Ecto neural progenitor cell (in vitro differentiated cells): ENCODE measurements at places on chromosomes 1 and 21.
A peak's percentile ranks its signal among the peaks of the same experiment; 100 is the strongest.

DNA sequence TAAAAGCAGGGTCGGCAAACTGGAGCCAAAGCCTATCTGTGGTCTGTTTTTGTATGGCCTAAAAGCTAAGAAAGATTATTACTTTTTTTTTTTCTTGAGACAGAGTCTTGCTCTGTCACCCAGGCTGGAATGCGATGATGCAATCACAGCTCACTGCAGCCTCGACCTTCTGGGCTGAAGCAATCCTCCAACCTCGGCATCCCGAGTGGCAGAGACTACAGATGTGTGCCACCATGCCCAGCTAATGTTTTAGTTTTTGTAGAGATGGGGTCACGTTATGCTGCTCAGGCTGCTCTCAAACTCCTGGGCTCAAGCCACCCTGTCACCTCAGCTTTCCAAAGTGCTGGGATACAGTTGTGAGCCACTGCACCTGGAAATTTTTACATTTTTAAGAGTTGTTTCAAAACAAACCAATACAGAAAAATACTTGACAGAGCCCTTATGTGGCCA, 6.5 kb upstream of the GLRX2 start:
- no peak for DNase-seq

DNA sequence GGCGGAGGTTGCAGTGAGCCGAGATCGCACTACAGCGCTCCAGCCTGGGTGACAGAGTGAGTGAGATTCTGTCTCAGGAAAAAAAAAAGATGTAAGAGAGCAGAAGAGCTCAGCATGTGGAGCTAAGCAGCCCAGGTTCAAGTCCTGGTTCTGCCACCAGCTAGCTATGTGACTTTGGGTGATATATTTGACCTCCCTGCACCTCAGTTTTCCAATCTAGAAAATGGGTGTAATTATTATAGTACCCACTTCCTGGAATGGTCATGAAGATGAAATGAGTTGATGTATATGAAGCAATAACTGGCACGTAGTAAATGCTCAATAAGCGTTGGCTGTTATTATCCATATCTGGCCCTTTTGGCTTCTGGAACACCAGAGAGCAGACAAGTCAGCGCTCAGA, 38.2 kb downstream of the CAMK2N1 start:
- DNase-seq = no peak

- DNase-seq = no peak
Observed at GRCh38 chr1:198681252-198681651, 42.4 kb downstream of the PTPRC start.

GRCh38 chr1:217393896-217394295, 237.0 kb downstream of the GPATCH2 start:
- DNase-seq = no peak

DNA sequence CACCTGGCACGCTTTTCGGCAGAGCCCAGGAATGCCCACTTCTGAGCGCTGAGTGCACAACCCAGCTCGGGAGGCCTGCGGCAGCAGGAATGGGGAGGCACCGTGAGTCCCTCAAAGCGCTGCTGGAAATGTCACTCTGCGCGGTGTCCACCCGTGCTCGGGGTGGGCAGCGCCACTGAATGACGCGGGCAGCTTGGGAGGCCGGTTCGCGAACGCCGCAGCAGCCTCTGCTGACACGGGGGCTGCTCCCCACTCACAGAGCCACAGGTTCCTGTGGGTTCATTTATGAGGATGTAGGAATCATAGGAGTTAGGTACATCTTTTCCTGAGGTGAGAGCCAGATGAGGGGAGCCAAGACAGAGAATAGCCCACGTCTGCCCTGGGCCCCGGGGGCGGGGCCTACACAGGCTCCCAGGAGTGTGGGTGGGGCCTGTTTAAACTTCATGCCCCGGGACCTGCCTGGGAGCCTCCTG, 146.7 kb upstream of the COL6A1 start:
- DNase-seq = no peak

GRCh38 chr1:175124861-175125260, 57.2 kb downstream of the TNN start:
- no peak for DNase-seq

DNA sequence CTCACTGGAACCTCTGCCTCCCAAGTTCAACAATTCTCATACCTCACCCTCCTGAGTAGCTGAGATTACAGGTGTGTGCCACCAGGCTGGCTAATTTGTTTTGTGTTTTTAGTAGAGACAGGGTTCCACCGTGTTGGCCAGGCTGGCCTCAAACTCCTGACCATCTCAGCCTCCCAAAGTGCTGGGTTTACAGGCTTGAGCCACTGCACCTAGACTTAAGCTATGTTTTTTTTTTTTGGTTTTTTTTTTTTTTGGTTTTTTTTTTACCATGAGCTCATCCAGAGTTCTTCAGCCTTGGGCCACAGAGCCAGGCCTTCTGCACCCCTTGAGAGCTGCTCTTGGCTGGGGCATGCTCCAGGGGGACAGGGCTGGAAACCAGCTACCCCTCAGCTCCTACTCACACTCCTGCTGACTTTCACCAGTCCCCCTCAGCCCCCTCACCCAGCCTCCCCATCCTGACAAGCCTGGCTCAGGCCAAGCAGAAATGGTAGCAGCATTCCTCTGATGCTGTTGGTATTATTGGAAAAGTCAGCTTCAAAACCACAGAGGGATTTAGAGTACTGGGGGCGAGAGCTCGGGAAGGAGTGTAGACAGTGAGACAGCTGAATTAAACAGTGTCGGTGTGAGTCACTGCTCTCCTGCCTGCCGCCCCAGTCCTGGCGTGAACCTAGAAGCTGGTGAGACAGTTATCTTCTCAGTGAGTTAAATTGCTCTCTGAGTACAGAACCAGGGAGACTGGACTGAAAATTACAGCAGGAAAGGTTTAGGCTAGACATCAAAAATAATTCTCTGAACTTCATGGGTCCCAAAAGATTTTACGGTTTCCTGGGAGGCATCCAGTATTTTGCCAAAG, 63.7 kb downstream of the NAV1 start:
- DNase-seq = no peak

GRCh38 chr1:159941591-159942560, 3.5 kb downstream of the IGSF9 start:
- DNase-seq = no peak

GRCh38 chr1:246667773-246668172, 56.4 kb upstream of the SCCPDH start:
- DNase-seq = no peak

- no peak for DNase-seq
Observed at GRCh38 chr1:65179148-65179547, 31.1 kb downstream of the AK4 start.

DNA sequence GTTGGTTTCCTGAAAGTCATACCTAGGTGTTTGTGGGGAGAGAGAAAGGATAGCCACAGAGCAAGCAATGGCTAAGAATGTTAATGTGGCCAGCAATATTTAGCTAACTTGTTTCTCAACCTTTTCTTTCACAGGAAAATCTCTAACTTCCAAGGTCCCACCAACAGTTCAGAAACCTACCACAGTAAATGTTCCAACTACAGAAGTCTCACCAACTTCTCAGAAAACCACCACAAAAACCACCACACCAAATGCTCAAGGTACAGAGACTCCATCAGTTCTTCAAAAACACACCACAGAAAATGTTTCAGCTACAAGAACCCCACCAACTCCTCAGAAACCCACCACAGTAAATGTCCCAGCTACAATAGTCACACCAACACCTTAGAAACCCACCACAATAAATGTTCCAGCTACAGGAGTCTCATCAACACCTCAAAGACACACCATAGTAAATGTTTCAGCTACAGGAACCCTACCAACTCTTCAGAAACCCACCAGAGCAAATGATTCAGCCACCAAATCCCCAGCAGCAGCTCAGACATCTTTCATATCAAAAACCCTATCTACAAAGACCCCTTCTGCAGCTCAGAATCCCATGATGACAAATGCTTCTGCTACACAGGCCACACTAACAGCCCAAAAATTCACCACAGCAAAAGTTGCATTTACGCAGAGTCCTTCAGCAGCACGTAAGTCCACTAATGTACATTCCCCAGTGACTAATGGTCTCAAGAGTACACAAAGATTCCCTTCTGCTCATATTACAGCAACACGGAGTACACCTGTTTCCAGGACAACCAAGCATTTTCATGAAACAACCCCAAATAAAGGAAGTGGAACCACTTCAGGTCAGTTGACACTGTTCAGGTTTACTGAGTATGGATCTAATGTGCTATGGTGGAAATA, 15.3 kb downstream of the CD55 start:
- no peak for DNase-seq

GRCh38 chr1:108816049-108816893, 40.6 kb downstream of the AKNAD1 start:
- peak; percentile 73 for DNase-seq

GRCh38 chr21:35059742-35060141, 10.6 kb upstream of the RUNX1 start:
- no peak for DNase-seq

GRCh38 chr1:93447481-93448291, at the start of gene FNBP1L:
Gene FNBP1L (plus strand): TSS chr1:93448118. CDS start chr1:93448282, 164 bp downstream.
- DNase-seq = peak; percentile 94

- no peak for DNase-seq
Observed at GRCh38 chr21:14271053-14271452, 55.1 kb downstream of the RBM11 start.

DNA sequence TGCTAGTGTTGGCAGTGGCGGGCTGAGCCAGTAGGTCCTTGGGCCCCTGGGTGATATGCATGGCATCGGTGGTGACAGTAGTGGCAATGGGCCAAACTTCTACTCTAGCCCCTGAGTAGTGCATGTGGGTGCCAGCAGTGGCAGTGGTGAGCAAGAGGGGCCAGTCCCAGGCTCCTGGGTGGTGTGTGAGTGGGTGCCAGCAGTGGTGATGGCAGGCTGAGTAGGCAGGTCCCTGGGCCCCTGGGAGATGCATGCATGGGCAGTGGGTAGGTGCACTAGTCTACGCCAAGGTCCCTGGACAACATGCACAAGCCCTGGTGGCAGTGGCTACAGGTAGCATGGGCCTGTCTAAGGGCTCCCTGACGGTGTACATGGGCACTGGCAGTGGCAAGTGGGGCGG, 24.6 kb upstream of the TTC22 start:
- no peak for DNase-seq

GRCh38 chr1:231592809-231593208, 33.8 kb upstream of the DISC1 start:
- DNase-seq = no peak

DNA sequence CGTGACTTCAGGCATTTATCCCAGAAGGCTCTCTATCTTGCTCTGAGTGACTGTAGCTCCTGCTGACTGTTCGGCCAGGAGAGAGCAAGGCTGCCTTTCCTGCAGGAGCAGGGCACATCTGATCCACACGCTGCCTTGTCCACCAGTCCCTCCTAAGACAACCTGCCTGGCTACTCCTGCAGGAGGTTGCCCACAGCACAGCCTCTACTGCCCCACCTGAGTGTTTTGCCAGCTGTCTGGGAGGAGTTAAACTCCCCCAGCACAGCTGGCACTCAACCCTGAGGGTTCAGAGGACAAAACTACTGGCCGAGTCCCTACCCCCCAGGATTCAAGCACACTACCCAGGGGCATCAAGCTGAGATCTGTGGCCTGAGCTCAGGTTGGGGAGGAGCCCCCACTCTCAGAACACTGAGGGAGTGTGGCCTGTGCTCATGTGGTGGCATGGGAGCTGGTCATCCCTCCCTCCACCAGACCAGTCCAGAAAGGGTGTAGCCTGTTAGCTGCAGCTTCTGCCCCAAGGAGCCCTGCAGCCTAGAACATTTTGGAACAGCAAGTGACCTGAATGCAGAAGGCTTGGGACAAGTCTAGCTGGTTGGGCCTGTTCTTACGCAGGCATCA, 237.3 kb downstream of the SLC44A5 start:
- no peak for DNase-seq

GRCh38 chr1:71843012-71843411, 439.3 kb downstream of the NEGR1 start:
- no peak for DNase-seq

- DNase-seq = no peak
Observed at GRCh38 chr1:27879374-27880082, 7.2 kb downstream of the THEMIS2 start.

DNA sequence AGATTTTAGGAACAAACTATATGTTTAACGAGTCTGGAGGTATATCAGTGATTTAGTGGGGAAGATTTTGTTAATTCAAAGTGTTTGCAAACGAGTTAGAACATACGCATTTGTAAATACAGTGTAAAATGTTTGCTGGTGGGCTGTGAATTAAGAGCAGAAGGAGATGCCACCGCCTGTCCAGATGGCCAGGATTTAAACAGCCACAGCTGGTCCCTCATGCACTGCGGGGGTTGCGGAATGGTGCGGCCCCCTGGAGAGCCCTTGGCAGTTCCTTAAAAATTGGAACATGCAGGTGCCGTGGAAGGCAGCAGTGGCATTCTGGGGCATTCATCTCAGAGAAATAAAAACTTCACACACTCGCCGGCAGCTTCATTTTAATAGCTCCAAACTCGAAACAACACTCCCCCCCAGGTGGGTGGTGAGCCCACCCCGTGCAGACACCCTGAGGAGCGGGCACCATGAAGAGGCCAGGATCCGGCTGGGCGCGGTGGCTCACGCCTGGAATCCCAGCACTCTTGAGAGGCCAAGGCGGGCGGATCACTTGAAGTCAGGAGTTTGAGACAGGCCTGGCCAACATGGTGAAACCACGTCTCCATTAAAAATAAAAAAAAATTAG, 3.5 kb upstream of the C1orf159 start:
- DNase-seq = peak; percentile 42

GRCh38 chr1:110617589-110617988, 11.4 kb upstream of the KCNA2 start:
- no peak for DNase-seq

DNA sequence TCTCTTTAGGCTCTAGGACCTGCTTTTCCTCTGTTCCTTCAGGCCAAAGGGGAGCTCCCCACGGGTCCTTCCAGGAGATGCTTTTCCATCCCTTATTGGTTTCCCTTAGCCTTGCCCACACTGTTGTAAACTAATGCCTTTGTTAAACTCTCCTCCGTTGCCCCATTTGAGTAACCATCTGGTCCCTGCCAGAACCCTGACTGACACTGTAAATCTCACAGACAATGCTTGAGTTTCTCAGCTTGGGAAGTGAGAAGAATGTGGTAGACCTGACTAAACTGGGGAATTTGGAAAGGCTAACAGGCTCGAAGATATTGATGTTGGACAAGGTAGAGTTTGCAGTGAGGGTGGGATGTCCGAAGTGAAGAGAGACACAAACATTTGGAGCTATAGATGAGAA, 11.4 kb downstream of the AKNAD1 start:
- no peak for DNase-seq

- no peak for DNase-seq
Observed at GRCh38 chr1:242008826-242009495, 10.1 kb upstream of the MAP1LC3C start.

- no peak for DNase-seq
Observed at GRCh38 chr21:25234857-25235801, 372.2 kb downstream of the MRPL39 start.
